ENCODE measurements at places on chromosomes 3 and 15.

DNA sequence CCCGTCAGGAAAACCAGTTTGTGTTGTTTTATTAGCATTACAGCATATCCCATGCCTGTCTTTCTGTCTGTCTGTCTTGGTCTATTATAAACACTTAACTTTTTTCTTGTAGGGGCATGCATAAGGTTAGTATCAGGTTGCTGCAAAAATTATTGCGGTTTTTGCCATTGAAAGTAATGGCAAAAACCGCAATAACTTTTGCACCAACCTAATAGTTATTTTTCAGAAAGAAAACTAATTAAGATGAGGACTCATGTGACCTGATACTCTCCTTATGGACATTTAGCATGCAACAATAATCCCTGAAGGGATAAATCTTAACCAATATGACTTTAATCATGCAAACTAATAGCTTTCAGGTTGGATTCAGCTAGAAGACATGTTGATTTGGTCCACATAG is 326.7 kb upstream of the SUCLG2 start:
- DNase-seq: no peak

GRCh38 chr3:105728771-105729312 is 140.0 kb downstream of the CBLB start:
- DNase-seq: no peak

GRCh38 chr3:170222647-170223541 is 670 bp downstream of the PRKCI start:
- peak; percentile 62 for DNase-seq

GRCh38 chr15:57657619-57658018 is 48.9 kb upstream of the POLR2M start:
- no peak for DNase-seq

DNA sequence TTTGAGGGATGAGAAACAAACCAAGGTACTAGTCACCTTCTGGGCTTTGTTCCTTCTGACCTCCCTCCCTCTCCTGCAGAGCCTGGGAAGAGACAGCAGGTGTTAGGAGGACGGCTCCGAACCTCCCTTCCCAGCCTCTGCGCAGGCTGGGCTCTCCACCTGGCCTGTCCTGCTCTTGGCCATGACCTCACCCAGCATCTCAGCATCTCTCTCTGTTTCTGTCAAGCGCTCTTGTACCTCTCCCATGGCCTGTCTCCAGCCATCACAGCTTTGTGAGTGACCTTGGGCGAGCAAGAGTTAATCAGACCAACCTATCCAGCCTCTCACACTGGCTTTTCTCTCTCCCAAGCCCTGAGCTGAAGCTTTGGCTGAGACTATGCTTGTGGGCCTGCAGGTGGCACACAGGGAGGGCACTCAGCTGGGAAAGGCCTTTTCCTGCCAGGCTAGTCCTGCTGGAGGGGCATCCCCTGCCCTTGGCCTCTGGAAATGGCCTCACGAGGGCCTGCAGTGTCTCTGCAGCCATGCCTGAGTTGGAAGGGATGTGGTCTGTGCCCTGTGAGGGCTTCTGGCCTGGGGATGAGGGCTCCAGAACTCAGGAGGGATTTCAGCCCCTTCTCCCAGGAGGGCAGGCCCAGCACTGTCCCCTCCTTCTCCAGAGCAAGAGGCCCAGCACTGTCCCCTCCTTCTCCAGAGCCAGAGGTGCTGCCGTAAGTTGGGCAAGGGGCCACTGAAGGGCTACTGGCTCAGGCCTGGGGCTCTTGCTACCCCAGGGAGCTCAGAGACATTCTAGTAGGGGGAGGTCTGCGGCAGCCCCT is 2.1 kb downstream of the CHST13 start:
- peak; percentile 53 for DNase-seq

Measured in kidney (tissue), 22 donors.